ENCODE measurements at places on chromosomes 4 and X.

- DNase-seq, result no peak
These were observed 12.5 kb upstream of the ASIC5 start for GRCh38 chr4:155878611-155879010.

DNA sequence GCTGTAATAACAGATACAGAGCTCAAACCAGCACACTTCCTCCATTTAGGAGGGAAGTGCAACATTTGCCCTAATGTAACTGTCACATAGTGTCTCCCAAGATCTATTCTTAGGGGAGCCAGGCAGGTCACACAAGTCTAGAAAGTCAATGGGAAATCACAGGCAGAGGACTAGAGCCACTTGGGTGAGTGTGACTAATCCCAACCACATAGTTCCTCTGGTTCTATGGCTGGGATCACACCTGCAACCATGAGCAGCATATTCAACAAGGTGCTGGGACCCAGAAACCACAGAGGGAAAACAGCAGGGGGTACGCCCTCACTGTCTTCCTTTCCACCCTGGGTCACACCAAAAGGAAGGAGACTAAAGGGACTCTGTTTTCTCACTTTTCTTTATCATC is 66.8 kb upstream of the TACR3 start:
- no peak for DNase-seq

DNA sequence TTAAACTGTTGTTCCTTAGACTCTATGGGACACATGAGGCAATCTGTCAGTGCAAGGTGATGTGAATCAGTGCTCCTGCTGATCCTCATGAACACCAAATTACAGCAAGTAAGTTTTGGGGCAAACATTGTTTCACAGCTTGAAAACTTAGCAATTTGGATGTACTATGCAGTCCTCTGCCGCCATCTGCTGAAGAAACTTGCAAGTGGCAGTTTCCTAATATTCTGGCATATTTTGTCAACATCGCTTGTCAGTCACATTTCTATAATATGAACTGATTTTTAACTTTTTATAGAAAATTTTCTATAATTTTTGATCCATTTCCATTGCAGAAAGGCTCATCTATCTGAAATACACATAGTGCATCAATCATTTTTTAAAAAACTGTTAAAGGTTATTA is 56.3 kb downstream of the ZAR1 start:
- peak; percentile 4 for DNase-seq

DNA sequence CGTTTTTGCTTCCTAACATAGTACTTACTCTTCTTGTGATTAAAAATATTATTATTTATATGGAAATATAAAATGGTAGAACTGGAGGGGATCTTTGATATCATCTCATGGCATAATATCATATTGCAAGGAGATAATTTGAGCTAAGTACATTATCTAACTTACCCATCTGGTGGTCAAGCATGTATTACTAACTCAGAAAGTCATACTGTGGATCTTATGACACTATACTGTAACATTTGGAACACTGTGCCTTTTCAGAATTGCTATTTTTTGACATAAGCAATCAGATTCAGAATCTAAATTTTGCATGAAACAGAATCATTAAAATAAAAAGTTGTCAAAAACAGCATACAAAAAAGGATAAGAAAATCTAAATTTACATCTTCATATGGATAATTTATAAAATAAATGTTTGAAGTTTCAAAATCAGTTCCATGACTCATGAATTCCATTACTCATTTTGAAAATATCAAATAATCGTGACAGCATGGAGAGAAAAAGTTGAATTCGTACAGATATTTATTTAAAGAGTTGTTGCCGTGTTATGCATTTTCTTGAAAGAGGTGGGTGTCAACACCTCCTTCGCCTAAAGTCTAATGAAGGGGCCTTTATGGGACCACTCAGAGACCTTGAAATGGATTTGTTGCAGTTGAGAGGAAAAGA is 928.1 kb downstream of the PDHA2 start:
- DNase-seq, result no peak

GRCh38 chr4:113059449-113060182 is 10.2 kb downstream of the ANK2 start:
- no peak for DNase-seq

GRCh38 chr4:142557239-142557801 is 288.8 kb downstream of the INPP4B start:
- no peak for DNase-seq

GRCh38 chr4:38560768-38561558 is 103.0 kb upstream of the KLF3 start:
- DNase-seq, result no peak

GRCh38 chr4:7411896-7412553 is 22.7 kb downstream of the PSAPL1 start:
- DNase-seq, result no peak

GRCh38 chr4:10180927-10181744 is 64.5 kb upstream of the WDR1 start:
- DNase-seq, result no peak

- DNase-seq, result no peak
These were observed 469.0 kb upstream of the MAGEB2 start for GRCh38 chrX:29746326-29746725.

DNA sequence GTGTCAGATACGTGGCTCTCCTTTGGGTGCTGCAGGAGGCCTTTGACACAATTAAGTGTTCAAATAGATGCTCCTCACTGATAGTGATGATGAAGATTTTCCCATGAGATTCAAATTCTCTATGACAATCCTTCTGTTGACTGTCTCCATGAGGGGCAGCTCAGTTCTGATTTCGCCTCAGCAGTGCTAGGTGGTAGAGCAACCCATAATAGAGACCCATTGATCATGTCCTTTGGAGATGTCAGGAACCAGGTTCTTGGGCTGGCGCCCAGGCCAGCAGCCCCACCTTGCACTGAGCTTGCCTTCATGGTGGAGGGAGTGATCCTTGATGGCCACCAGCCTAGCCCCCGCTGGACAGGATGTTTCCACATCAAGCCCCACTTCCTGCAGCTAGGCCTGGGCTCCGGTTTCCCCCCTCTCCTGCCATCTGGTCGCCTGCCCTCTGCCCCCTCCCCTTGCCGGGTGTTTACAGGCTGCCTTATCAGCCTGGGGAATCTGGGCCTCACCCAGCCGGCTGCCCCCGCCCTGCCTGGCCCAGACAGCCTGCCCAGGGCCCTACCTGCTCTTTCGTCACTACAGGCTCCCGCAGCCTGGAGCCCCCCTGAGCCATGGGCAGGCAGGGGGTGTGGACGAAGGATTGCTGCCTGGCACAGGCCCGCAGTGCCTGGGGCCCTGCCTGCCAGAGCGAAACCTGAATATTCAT is 12.6 kb downstream of the ELF4 start:
- no peak for DNase-seq

GRCh38 chrX:136086521-136086920 is 60.8 kb upstream of the FHL1 start:
- DNase-seq, result no peak

GRCh38 chrX:47634871-47635575 is 5.3 kb upstream of the CFP start:
- no peak for DNase-seq

- no peak for DNase-seq
These were observed 49.5 kb downstream of the RGS12 start for GRCh38 chr4:3342182-3342854.

GRCh38 chrX:107579956-107580355 is 48.4 kb upstream of the PRPS1 start:
- DNase-seq, result no peak

Measured in NCI-H1105 (cell line).